ENCODE measurements at places on chromosomes 5 and 9.

- DNase-seq = no peak
These were observed 7.8 kb downstream of the PDE8B start for GRCh38 chr5:77218263-77218662.

DNA sequence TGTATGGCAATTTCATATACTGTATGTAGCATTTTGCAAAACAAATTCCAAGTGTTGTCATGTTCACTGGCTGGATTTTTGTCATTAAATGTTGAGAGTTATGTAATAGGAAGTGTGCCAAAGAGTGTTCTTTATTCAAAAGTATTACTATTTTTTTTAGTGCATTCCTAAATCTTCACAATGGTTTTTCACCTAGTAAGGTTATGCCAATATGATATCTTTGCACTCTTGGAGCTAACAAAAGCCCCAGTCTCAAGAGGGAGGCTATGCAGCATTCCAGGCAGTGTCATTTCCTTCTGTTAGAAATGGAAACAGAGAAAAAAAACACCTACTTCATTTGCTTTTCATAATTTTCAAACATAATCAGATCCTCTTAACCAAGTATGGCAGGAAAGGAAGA, 5.1 kb upstream of the SSBP2 start:
- DNase-seq = peak; percentile 28

GRCh38 chr5:142474431-142475094, 149.7 kb upstream of the SPRY4 start:
- no peak for DNase-seq

DNA sequence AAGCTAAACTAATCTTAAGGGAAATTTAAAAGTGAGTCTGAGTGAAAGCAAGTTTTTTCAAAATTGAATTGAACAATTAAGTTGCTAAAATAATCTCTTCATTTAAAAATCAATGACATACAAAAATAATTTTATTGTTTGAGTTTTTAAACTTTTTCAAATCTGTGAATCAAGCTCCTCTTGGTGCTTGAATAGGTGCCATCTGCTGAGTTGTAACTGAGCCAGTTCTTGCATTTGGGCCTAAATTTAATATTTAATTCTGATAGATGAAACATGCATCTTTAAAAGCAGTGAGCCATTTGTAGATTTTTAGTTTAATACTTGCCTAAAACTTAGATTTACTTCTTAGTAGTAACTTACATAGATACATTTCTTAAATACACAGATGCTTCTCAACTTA, 31.8 kb downstream of the SPATA31D1 start:
- DNase-seq = no peak

DNA sequence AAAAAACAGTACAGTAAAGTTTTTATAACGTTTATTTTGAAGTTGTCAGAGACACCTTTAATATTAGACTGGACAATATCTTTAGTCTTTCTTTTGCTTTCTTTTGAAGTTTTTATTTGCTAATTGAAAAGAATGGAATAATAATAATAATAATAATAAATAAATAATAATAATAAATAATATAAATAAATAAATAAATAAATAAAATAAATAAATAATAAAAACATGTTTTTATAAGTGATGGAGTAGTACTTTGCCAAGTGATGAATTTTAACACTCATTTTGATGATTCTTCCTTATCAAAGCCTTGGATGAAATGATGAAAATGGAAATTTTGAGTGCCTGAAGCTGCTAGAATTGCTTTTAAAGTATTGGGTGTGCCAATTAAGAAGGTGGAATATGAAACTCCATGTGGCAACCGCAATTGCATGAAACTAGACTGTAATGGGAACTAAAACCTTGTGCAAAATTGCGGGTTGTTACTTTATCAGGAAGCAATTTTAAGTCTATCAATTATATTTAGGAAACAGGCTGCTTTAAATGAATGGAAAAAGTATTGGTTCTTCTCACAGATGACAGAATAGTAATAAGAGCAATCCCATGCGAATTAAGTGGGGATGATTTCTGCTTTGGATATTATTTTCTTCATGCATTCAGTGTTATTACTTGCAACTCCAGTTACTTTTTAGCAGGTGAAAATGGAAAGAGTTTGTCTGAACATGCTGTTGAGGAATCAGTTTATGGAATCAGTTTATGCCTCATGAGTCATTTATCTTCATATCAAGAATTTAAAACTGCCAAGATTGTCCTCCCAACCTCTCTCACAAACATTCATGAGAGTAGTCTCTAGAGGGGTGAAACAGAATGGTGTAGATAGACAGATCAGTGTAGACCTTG, 4.6 kb downstream of the ANXA1 start:
- no peak for DNase-seq

DNA sequence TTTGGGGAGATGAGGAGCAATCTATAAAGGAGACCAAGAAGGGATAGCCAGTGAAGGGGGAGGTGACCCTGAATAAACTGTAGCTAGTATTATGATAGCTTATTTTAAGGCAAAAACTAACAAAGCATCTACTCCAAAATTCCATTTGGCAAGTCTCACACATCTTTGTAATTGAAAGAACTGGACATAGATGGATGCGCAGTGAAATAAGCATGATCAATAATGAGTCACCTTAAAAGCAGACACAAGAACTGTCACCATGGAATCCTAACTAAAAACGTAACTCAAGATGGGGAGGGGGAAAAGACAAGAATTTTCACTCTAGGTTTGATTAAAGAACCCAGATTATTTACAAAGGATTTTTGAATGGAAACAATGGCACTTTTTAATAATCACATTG, 164.5 kb downstream of the MED27 start:
- DNase-seq = no peak

- no peak for DNase-seq
These were observed 84.6 kb downstream of the ANKRD55 start for GRCh38 chr5:56148453-56148971.

DNA sequence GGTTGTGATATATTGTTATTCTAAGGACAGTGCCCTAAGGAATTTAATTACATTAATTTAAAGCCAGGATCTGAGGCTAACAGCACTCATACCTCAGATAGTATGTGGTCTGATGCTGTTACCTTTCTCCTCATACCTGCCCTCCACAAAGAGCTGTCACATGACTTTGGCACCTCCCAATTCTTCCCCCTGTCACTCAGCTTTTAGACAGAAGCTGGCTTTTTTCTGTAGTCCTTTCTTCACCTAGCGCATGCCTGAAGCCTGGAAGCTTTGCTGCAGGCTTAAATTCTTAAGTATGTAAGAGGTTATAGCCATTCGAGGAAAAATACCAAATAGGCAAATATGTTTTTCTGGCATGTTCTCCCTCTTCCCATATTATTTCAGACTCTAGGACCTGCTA, 61.0 kb upstream of the ADAMTS19 start:
- no peak for DNase-seq

GRCh38 chr9:16771356-16771755, 99.1 kb downstream of the BNC2 start:
- DNase-seq = peak; percentile 11

Measured in skin of body (tissue), 3 donors.